ENCODE measurements at places on chromosomes 6 and 20.

DNA sequence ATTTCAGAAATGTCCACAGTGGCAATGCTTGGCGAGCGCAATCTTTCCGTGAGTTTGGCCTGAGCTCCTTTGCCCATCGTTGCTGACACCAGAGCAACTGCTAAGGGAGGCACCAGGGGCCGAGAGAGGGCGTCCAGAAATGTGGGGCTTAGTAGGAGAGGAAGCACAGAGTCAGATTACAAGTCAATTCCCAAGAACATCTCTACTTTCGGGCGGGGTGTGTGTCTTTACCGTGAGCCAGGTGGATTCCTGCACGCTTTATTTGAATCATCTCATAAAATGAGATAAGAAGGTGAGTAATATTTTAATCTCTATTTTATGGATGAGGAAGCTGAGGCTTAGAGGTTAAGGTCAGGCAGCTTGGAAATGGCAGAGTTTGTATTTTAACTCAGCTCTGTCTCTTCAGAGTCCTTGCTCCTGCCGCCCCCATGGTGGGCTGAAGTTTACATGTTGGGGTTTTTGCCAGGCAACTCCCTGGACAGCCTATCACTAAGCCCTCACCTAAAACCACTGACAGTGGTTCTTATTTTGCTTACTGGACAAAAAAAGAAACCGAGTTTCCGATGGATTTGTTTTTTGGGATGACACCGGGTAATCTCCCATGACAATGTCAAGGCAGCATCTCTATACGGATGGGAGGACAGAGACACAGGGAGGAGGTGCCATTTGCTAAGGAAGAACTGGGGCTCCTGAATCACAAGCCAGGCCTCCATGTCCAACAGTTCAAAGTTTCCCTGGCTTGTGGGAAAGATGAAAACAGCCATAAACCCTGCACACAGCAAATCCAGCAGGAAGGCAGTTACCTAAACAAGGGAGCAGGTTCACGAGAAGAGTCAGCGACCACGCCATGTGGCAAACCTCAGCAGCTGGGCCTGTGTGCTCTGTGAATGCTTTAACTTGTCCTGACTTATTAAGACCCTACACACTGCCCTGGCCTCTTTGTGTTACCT, 112.6 kb upstream of the SLC24A3 start:
- no peak for DNase-seq

- DNase-seq: no peak
Measured at GRCh38 chr6:38272222-38272621, 367.5 kb downstream of the BTBD9 start.

DNA sequence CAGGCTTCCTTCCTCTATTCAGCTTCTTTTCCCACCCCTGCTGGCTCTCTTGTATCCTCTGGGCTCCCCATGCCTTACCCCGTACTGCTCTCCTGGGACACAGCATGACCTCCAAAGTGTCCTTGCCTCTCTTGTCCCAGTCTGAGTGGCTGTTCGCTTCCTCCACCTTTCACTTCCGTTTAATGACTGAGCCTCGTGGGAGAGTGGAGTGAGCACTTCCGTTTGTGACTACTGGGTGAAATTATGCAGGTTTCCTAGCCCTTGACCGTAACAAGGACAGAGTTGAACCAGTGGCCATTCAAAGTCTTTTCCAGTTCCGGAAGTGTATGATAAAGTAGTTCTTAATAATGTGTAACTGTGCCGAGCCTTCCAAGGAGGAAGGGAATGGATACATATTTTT, 109.2 kb downstream of the ARID1B start:
- DNase-seq: no peak

- peak; percentile 79 for DNase-seq
Measured at GRCh38 chr20:46040902-46041535, 12.0 kb downstream of the SLC12A5 start.

GRCh38 chr6:52381249-52381648, 19.3 kb downstream of the PAQR8 start:
- no peak for DNase-seq

GRCh38 chr20:55216525-55217242, 741.3 kb downstream of the DOK5 start:
- no peak for DNase-seq

DNA sequence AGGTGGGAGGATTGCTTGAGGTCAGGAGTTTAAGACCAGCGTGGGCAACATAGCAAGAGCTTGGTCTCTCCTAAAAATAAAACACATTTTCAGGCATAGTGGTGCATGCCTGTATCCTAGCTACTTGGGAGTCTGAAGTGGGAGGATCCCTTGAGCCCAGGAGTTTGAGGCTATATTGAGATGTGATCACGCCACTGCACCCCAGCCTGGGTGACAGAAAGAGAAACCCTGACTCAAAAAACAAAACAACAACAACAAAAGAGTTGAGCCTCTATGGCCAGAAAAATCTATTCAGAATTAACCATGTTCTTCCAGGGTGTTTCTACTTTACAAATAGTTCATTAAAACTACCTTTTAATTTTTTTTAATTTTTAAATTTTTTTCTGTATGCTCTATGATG, 60.6 kb downstream of the TIAM2 start:
- DNase-seq: no peak

DNA sequence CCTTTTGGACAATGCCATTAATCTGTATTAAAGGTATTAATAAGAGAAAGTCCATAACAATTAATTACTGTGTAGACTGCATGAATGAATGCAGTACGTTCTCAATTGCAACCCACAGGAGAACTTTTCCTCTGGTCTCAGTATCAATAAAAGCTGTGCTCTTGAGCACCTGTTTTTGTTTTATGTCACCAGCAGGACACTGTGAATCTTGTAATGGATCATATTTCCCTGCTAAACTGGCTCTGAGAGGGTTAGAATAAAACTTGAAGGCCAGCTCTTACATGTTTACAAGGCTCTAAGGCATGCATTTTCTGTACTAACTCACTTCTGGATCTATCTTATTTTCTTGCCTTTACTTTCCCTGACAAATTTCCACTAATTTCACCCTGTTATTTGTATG, 214.3 kb upstream of the PLN start:
- no peak for DNase-seq

- no peak for DNase-seq
Measured at GRCh38 chr6:154901876-154902552, 93.1 kb upstream of the TIAM2 start.

DNA sequence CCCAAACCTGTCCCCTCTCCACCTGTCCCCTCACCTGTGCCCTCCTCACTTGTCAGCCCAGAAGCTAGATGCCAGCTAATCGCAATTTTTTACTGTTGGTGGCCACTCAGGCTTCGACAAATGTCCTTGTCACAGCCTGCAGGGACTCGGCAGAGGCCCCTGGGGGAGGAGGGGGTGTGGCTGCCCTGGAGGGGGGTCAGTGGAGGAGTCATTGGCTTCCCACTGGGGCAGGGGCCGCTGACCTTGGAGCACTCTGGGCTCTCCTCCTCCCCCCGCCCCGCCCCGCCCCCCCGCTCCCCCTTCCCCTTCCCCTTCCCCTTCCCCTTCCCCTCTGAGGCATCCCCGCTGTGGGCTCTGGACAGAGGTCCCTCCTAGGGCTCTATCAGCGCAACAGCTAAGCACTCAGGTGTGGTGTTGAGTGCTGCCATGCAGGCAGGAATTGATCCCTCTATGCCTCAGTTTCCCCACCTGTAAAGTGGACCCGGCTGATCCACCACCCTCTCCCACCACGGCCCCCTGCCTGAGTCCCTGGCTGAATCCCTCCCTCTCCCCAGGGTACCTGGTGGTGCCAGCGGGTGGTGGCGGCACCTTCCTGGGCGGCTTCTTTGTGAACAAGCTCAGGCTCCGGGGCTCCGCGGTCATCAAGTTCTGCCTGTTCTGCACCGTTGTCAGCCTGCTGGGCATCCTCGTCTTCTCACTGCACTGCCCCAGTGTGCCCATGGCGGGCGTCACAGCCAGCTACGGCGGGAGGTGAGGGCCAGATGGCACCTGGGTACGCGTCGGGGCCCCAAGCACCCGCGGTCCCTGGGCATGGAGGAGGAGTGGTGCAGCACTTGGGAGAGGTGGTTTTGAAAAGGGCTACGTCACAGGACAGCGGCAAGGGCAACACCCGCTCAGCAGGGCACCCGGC, 23.8 kb downstream of the SLCO4A1 start:
- DNase-seq: no peak

GRCh38 chr6:39353698-39354315, 31.3 kb upstream of the KCNK16 start:
- DNase-seq: no peak

DNA sequence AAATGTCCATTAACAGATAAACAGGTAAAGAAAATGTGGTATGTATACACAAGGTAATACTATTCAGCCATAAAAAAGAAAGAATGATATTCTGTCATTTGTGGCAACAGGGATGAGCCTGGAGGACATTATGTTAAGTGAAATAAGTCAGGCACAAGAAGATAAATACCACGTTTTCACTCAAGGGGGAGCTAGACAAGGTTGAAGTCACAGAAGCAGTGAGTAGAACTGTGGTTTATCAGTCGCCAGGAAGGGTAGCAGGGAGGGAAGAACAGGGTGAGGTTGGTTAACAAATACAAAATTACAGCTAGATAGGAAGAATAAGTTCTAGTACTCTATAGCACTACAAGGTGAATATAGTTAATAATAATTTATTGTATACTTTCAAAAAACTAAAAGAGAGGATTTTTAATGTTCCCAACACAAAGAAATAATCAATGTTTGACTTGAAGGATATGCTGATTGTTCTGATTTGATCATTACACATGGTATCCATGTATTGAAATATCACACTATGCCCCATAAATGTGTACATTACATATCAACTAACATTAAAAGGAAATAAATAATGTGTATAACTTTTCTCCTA, 21.1 kb downstream of the RTN4IP1 start:
- DNase-seq: no peak

- no peak for DNase-seq
Measured at GRCh38 chr6:23952245-23952644, 173.8 kb upstream of the NRSN1 start.

- peak; percentile 55 for DNase-seq
Measured at GRCh38 chr6:97440590-97441176, 157.7 kb upstream of the MMS22L start.

GRCh38 chr6:100230953-100231316, 233.8 kb downstream of the SIM1 start:
- no peak for DNase-seq

DNA sequence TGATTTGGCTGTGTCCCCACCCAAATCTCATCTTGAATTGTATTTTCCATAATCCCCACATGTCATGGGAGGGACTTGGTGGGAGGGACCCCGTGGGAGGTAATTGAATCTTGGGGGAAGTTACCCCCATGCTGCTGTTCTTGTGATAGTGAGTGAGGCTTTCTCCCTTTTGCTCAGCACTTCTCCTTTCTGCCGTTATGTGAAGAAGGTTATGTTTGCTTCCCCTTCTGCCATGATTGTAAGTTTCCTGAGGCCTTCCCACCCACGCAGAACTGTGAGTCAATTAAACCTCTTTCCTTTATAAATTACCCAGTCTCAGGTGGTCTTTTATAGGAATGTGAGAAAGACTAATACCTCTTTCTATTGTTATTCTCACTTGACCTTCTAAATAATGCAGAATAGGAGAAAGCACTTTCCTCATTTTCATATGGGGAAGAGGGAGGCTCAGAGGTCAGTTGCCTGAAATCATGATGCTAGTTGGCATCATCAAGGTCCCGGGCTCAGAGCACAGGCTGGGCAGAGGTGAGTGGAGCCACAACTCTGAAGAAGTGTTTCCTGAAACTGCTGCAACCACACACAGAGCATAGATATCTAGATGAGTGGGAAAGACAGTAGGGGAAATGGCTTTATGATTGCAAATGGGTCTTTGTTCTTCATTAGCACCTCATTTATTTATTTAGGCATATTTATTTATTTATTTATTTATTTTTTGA, 191.0 kb downstream of the QKI start:
- DNase-seq: no peak

DNA sequence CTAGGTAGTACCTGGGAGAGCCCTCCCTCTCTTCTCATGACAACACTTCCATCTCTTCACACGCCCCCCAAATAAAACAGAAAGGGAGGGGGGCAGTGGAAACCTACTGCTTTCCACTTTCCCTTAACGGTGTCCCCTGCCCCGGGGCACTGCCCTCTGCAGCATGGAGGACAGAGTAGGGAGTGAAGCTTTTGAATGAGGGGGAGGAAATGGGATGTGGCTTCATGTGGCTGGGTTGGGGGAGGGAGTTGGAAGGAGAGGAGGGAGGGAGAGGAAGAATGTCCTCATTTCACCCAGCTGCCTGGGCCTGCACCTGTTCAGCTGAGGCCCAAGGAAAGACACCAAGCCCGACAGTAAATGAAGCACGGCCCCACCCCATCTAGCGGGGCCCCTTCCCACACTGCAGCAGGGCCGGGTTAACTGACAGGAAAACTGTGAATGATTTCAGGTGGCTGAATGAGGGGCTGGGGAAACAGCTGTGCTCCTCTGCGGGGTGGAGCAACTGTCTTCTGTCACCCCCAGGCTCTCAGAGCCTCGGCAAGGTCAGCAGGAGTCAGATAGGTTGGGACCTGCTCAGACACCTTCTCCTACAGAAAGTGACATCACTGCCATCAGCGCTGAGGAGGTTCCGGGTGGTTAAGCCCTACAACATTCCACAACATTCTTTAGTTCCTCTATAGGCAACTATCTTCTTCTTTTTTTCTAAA, 40.0 kb upstream of the TAF8 start:
- DNase-seq: peak; percentile 69

- no peak for DNase-seq
Measured at GRCh38 chr6:43627008-43627825, 1.8 kb downstream of the GTPBP2 start.

DNA sequence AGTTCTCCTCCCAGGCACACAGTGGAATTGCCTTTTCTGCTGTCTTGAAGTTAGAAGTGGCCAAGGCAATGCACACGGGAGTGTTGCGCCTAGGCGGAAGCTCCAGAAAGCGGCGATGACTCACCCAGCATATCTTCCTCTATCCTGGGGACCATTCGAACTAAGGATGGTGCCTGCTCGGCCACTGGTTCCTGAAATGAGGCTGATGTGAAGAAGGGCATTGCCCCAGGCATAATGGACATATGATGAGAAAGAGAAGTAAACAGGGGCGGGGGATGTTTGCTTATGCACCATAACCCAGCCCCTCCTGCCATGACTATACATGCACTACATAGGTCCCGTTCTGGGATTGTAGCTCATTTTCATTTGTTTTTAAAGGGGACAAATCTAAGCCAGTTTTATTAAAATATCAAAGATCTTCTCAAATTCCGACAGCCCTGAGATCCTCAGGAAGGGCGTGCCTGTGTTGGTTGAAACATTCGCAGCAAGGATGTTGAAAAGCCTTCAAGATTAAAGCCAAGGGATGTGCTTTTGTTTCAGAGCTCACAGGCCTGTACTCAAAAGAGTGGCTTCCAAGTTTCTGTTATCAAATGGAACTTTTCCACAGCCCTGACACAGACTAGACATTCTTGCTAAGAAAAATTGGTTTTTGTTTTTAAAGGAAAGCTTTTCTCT, 218.5 kb downstream of the LY86 start:
- DNase-seq: no peak

GRCh38 chr6:2157441-2158127, 87.8 kb downstream of the GMDS start:
- no peak for DNase-seq

DNA sequence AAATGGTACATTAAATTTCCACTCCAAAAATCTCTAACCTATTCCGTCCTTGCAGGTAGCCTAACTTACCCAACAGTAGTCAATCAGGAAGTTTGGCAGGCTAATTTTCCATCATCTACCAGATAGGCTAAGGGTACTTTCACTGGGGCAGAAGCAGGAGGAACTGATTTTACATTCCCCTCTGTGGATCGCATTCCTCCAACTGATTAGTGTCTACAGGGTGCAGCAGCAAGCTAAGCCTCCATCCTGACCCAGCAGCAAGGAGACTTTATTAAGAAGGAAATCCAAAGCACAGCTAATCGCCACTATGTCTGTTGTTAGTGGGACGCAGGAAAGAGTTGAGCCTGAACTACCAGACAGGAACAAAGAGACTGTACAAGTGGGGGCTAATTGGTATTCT, 143.2 kb upstream of the RUNX2 start:
- DNase-seq: no peak

All from H9 (cell line).